COLO829 (cell line): ENCODE measurements at places on chromosomes 5 and 9.
A peak's percentile ranks its signal among the peaks of the same experiment; 100 is the strongest.

DNA sequence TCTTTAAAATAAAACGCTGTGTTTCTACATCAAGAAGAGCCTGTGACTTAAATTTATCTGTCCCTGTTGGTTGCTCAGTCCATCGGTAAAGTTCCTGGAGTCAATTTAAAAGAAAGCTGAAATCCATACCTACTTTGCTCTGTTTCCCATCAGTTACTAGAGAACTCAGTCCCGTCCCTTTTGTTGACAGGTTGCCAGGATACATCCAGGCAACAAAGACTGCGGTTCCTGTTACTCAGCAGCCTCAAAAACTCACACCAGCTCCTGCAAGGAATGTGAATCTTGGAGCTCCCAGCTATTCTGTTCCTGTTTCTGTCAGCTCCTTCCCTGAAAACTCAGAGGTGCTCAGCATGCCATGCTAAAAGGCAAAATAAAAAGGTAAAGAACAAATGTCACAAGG lies at the start of gene ZNF474:
Gene ZNF474 (plus strand): TSS at position 241 of the 400 bp plus-strand sequence. CDS start 22,445 bp downstream, outside the sequence.
- no peak for DNase-seq

- DNase-seq = no peak
Measured at GRCh38 chr9:114203410-114204140, 48.2 kb downstream of the COL27A1 start.

- no peak for DNase-seq
Measured at GRCh38 chr5:127647361-127647958, 1.4 kb upstream of the CTXN3 start.

DNA sequence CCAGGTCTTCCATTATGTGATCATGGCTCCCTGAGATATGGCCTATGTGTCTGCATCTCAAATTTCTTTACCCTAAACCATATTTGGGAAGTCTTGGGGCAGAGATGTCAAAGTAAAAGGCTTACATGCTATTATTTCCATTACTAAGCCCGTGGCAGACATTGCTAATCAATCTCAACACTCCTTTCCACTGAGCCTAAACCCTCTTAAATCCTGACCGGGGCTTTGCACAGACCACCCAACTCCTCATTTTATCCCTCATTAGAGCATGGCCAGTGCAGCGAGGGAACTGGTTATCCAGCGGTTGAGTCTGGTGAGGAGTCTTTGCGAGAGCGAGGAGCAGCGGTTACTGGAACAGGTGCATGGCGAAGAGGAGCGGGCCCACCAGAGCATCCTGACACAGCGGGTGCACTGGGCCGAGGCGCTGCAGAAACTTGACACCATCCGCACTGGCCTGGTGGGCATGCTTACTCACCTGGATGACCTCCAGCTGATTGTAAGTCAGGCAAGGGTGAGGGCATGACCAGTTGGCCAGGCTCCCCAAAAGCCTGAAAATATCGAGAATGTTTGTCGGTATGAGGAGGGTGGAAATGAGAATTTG lies 11.0 kb downstream of the BSPRY start:
- no peak for DNase-seq

DNA sequence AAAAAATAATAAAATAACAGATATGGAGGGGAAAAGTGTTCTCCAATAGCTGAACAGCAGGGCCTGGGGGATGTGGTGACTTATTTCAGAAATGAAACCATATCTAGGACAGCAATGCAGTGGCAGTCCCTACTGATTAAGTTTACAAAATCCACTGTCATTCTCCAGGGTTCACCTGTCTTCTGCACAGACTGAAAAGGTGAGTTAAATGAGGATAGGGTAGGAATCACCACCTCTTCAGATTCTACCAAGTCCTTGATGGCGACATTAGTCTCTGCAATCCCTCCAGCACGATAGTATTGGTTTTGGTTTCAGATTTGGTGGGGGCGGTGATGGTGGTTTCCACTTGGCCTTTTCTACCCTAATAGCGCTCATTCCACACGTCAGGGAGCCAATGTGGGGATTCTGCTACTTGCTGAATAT lies 32.3 kb upstream of the NPM1 start:
- DNase-seq = no peak

- no peak for DNase-seq
Measured at GRCh38 chr5:132466433-132467286, 23.9 kb downstream of the IRF1 start.

GRCh38 chr9:122071715-122072114 lies 21.4 kb downstream of the TTLL11 start:
- DNase-seq = no peak

DNA sequence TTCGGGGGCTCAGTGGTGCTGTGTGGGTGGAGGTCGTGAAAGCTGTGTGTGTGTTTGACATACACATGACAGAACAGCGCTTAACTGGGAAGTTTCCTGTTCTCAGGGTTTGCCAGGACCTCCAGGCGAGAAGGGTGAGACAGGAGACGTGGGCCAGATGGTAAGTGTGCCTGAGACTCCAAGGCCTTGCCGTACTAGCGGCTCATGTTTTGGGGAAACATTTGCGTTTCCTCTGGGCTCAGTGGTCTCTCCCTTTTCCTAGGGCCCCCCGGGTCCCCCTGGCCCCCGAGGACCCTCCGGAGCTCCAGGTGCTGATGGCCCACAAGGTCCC lies 68.3 kb upstream of the FCN2 start:
- DNase-seq = no peak

GRCh38 chr5:77972469-77973252 lies 196.5 kb upstream of the TBCA start:
- DNase-seq = no peak

GRCh38 chr9:96509026-96509425 lies 59.1 kb downstream of the HABP4 start:
- DNase-seq = no peak

- no peak for DNase-seq
Measured at GRCh38 chr5:135549413-135549812, 13.6 kb upstream of the NEUROG1 start.

GRCh38 chr9:20496328-20496727 lies 126.0 kb downstream of the MLLT3 start:
- no peak for DNase-seq

GRCh38 chr9:123341816-123342215 lies 14.2 kb upstream of the CRB2 start:
- DNase-seq = no peak

DNA sequence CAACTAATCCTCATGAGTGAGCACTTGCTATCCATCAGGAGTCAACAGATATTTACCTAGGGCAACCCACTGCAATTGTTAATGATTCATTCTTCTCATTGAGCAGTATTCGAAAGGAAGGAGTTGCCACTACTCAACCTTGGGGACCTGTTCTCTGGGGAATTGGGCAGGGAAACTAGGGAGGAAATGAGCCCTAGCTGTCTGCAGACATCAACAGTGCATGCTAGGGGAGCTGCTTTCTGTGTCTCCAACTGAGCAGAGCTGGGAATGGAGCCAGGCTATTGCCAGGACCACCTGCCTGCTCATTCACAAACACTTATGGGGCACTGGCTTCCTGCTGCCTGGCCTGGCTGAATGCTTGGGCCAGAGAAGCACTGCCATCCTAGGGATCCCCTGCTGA lies 183.4 kb downstream of the TMEM38B start:
- DNase-seq = no peak

GRCh38 chr9:113221800-113222481 lies 597 bp downstream of the SLC31A1 start:
- peak; percentile 20 for DNase-seq

DNA sequence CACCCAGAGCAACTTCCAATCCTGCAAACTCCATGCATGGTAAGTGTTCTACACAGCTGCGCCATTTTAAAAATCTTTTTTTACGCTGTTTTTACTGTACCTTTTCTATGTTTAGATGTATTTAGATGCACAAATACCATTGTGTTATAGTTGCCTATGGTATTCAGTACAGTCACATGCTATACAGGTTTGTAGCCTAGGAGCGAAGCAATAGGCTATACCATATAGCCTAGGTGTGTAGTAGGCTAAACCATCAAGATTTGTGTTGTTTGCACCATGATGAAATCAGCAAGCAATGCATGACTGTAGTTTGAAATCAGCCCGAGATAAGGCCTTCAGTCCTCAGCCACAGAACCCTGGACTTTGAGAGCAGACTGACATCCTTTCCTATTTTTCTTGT lies 101.2 kb downstream of the LIX1 start:
- no peak for DNase-seq

GRCh38 chr5:173094012-173094661 lies 38.0 kb downstream of the CREBRF start:
- DNase-seq = peak; percentile 14

DNA sequence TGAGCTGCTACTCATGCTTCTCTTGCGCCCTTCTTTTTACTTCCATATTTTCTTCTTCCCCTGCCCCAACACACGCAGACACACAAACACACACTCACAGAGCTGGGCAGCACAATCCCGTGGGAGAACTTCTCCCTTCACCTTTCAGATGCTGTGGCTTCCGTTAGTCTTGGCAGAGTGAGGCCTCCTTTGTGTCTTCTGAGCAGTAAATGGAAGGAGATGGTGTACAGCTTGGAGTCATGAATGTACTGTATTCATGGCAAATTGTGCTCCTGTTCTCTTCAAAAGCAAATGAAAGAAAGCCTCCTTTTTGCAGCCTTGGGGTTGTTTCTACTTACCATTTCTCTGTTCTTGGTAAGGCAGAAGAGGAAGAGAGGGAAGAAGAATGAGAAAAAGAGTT lies 456.6 kb upstream of the TLE4 start:
- DNase-seq = peak; percentile 91

DNA sequence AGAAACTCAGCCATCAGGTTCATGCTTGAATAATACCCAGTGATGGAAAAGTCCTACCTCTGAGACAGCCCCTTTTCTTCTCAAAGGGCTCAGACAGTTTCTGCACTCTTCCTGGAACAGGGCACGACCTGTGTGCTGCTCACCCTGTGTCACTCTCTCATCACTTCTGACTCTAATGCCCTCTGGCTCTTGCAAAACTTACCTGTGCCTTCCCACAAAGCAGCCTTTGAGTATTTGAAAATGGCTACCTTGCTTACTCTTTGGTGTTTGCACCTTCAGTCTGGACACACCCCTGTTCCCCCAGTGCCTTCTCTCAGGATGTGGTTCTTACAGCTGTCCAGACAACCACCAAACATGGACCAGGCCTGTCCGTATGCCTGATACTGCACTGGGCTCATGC lies 171.4 kb downstream of the GRIA1 start:
- DNase-seq = no peak

DNA sequence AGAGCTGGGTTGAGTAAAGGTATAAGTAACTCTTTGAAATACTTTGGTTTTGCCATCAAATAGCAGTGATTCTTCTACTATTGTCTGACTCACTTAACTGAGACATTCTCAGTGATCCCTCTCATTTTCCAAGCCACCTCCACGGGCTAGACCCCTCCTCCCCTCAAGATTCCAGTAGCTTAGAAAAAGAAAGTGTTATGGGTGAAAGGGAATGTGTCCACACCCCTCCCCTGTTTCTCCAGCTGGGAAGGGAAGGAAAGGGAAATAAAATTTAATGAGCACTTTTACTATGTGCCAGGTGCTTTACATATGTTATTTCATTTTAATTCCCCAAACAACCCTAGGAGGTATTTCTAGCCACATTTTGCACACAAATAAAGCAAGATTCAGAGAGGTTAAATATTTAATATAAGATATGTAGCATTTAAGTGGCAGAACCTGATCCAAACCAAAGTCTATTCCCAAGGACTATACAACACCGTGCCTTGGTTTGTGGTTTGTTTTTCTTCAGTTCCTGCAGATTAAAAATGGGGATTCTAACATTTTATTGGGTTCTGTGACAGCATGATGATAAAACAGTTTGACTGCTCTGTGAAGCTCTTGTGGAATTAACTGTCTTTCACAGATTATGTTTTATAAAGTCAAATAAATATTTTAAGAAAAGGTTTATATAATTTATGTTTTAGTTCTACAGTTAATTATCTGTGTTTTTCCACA lies 135.9 kb downstream of the ZSWIM6 start:
- DNase-seq = no peak

DNA sequence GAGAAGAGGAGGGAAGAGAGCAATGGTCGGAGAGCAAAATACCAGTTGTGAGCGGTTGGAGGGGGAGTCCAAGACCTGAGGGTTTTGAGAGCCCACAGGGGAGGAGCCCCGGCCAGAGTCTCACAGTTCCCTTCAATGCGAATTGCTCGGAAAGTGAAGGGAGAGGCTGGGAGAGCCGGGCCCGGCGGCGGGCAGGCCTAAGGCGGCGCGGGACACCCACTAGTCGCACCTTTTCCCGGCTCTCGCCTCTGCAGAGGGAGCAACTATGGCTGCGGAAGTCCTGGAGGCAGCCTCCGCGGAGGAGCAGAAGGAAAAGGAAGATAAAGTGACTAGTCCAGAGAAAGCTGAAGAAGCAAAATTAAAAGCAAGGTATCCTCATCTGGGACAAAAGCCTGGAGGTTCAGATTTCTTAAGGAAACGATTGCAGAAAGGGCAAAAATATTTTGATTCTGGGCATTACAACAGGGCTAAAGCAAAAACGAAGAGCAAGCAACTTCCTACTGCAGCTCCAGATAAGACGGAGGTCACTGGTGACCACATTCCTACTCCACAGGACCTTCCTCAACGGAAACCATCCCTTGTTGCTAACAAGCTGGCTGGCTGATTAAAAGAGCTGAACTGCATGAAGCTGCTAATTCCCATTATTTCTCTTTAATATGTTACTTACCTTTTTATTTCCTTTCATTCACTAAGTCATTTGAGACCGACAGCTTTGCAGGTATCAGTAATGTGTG lies 6.5 kb upstream of the BTNL3 start:
- DNase-seq = no peak

DNA sequence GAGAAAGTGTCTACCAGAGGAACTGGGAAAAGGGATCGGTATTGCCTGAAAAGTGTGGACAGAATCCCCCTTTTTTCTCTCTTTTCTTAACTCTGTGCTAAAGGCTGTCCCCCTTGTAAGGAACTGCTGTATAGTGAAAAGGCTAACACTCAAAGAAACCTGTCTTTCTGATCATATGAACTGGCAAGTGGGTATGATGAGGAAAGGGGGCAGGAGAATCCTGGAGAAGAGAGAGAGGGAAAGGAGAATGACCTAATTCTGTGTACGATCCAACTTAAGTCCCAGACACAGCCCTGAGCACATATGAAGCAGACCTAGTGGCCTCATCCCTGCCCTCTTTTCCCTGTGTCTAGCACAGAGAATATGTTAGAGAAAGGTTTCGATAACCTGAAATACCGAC lies 967 bp downstream of the ANKRD31 start:
- DNase-seq = no peak

DNA sequence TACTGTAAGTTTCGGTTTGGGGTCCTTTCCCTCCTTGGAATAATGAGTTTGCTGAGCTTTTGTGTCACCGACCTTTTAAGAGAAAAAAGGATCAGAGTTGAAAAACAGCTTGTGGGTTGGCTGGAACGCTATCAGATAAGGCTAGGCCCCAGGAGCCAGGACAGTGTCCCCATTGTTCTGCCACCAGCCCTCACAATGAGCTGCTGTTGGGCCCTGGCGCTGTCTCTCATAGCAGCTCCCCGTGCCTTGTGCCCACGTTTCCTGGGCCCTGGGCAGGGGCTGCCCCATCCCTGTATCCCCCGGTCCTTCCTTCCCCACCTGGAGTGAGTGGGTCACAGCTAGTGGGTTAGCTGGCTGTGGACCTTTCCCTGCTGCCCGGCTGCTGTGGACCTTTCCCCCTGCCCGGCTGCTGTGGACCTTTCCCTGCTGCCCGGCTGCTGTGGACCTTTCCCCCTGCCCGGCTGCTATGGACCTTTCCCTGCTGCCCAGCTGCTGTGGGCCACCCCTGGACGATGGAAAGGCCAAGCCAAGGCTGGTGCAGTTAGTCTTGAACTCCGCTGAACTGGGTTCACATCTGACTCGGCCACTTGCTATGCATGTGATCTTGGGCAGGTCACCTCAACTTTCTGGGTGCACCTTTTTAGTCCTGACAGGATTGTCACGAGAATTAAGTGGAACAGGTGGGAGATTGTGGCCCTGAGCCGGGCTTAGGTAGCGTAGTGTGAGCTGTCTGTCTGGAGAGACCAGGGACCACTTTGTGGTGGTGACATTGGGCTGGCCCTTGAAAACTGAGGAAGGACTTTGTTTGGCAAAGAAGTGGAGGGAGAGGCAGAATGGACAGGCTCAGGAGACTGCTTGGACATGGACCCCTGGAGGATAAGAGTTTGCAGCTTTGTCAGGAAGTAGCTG lies 99.5 kb downstream of the DAB2IP start:
- DNase-seq = peak; percentile 97
